ENCODE measurements at places on chromosomes 2 and 18.

GRCh38 chr18:9337873-9338272 is 3.3 kb downstream of the TWSG1 start:
- DNase-seq = no peak

DNA sequence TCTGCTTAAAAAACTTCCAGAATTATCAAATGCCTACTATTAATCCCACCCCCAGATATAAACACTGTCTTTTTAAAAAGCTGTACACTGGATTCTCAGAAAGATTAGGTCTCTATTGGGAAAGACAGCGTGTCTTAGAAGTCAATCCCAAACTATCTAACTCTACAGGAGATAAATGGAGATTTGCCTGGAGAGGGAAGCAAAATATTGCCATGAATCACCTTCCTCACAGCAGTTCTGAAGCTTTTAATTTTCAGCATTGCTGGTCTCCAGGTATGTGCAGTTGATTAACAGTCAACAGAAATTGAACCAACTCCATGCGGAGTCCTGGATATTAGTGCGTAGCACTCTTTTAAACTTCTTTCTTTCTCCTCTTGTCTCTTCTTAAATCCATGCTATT is 122.2 kb downstream of the DSC3 start:
- no peak for DNase-seq

DNA sequence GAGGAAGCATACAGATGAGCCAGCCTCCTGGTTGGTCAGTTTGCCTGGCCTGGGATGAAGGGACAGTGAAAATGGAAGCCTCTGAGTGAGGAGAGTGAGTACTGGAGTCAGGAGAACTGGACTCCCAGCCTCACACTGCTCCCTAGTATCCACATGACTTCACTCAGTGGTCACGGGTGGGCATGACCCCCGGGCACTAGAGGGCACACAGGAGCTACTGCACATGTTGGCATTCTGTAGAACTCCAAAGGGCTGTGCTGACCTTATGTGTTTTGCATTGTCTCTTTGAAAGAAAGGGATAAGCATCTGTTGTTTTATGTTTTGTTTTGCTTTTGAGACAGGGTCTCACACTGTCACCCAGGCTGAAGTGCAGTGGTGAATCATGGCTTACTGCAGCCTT is 23.7 kb downstream of the NCAPH start:
- no peak for DNase-seq

DNA sequence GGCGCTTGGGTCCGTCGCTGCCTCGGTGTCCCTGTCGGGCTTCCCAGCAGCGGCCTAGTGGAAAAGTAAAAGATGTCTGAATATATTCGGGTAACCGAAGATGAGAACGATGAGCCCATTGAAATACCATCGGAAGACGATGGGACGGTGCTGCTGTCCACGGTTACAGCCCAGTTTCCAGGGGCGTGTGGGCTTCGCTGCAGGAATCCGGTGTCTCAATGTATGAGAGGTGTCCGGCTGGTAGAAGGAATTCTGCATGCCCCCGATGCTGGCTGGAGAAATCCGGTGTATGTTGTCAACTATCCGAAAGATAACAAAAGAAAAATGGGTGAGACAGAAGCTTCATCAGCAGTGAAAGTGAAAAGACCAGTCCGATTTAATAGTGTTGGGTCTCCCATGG is 8.0 kb downstream of the HES6 start:
- DNase-seq = no peak

DNA sequence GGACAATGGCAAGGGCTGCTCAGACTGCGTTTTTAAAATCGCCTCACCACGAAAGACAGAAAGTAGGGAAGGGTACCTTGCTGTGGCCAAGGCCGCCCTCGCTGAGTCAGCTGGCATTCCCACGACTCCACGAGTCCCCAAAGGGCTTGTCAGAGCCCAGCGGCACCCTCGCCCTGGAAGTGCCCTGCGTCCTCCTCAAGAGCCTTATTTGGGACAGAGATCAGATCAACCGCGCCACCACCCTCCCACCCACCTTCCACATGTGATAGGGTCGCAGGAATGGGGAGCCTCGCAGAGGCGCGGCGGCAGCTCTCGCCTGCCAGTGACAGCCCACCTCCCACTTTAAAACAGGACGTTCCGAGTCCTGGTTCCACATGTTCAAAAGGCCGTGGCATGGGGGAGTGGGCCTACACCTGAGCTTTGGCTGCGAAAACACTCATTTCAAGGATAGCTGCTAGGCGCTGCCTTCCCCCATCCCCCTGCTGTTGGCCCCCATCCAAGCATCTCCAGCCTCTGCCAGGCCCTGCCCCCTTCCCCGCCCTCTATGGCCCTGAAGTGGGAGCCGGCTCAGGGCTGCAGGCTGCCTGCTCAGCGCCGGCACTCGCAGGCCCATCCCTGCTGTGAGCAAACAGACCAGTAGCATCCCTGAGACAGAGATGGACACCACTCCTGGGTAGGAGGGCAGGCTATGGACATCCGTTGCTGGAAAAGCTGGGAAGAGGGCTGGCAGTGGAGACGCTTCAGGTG is 38.1 kb upstream of the ARHGEF4 start:
- DNase-seq = peak; percentile 62

GRCh38 chr2:207933396-207934065 is 91.8 kb downstream of the PLEKHM3 start:
- no peak for DNase-seq

GRCh38 chr2:233385489-233386044 is 31.3 kb downstream of the DGKD start:
- no peak for DNase-seq

DNA sequence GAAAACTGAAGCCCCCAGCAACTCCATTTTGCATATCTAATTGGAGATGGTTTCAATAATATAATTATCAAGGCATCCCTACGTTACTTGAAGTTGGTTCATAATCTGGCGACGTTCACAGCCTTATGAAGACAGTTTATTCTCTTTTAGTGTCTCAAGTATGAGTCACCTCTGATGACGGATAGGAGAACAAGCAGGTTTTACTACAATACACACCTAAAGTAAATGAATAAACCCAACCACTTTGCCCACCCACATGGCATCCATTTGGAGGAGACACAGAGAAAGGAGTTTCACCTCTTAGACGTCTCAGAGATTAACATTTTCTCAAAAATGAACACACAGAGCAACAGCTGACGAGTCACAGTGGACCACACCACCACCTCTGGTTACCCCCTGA is 40.8 kb downstream of the BCL11A start:
- no peak for DNase-seq

GRCh38 chr18:6370886-6371635 is 43.6 kb downstream of the L3MBTL4 start:
- peak; percentile 92 for DNase-seq

DNA sequence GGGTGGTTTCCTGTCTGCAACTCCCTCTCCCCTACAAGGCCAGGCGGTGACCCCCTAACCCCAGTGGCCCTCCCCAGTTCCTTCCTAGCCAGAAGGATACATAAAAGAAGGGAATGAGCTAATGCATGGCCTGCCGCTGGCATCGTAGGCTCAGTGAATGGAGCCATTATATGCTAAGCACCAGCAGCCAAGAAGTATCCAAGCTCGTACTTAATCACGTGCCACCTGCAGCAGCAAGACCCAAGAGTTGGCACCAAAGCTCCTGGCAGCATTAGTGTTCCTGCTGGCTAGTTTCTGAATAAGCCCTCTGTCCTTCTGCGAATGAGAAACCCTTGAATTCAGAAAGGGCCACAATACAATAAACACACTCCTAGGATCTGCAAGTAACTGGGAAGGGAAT is 4.3 kb downstream of the DBI start:
- no peak for DNase-seq

DNA sequence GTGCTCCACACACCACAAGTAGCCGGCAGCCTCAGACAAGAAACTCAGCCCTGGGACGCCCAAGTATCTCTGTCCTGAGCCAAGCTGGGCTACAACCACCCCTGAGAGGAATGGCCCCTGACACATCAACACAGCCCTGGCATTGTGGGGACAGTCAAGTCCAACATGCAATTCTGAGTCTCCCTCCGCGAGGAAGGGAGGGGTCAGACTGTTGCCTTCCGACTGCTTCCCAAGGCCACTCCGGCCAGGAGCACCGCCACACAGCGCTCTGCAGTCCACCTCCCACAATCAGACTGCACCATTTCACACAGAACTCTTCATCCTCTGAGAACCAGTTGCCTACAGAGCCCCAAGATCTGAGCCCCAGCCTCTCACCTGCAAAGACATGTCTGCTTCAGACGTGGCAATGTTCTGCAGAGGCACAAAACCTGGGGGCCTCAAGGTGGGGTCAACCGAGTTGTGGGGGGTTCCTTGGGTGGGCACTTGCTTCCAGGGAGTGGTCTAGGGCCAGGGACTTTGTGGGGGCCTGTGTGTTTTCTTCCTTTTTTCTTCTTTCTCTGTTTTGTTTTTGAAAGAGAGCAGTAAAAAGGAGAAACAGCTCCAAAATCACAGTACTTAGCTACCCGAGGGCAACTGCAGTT is 76.7 kb upstream of the SALL3 start:
- DNase-seq = no peak

GRCh38 chr2:233186851-233187250 is 64.6 kb upstream of the ATG16L1 start:
- no peak for DNase-seq

DNA sequence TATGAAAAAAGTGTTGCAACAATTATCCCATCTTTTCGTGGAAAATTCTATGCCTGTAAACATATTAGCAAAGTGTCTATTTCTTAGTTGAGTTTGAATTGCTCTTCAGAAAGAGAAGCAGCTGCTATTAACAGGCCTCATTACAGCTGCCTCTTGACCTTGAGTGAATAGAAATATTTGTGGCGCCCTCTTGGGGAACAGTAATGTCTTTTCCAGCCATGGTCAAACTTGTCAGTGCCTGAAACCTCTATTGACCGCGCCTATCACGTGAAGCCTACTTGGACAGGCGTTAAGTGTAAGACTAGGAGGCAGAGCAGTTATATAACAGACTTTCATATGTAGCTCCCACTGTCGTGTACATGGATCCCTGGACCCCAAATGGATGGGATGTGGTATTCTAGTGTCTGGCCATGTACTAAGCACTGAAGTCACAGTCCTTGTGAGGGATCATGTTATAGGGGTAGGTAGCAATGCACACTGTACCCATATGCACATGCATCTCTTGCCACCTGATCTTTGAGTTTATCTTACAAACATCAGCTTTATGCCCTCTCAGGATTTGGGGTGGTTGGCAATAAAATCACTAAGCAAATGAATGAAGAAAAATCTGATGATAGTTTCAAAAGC is 245.0 kb downstream of the PTGR3 start:
- peak; percentile 92 for DNase-seq

- no peak for DNase-seq
Measured at GRCh38 chr2:24972315-24972961, 683 bp upstream of the DNAJC27 start.

GRCh38 chr2:177275743-177276055 is 11.2 kb upstream of the NFE2L2 start:
- DNase-seq = no peak

- DNase-seq = no peak
Measured at GRCh38 chr2:30707304-30707903, 99.8 kb downstream of the CAPN13 start.

DNA sequence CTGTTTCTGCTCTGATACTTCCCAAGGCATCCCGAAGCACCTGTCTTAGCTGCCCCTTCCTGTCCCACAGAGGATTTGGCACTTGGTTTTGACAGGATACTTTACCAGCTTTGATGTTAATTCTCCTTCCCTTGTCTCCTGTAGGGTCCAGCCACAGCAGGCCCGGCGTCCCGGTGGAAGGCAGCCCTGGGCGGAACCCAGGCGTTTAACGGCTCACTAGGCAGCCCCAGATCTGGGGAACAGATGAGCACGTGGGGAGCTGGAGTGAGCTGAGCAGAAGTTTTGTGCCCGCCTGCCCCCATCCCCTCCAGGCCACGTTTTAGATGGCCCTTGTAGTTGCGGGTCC is 11.4 kb downstream of the ANKRD23 start:
- DNase-seq = no peak

GRCh38 chr2:46064396-46064795 is 232.8 kb upstream of the EPAS1 start:
- no peak for DNase-seq

DNA sequence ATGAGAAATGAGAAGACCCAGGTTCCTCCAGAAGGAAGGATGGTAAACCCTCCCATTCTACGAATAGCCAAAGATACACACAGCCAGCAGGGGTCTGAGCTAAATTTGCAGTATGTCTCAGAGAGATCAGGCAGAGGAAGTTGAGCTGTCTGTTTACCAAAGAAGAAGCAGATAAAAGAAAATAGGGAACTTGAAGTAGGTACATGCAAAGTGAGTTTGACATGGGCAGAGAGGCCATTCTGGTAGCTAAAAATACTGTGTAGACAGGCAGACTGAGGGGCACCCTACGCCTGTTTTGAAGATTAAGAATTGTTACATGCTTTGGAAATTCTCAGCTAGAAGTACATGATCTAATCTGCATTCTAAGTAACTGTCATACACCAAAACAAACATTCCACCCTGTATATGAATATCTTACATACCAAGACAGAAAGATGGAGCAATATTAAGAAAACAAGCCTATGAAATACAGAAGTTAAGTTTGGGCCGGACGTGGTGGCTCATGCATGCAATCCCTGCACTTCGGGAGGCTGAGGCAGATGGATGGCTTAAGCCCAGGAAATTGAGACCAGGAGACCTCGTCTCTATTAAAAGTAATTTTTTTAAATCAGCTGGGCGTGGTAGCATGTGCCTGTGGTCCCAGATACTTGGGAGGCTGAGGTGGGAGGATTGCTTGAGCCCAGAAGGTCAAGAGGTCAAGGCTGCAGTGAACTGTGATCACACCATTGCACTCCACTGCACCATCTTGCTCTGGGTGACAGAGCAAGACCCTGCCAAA is 157.9 kb downstream of the ANKRD44 start:
- no peak for DNase-seq

DNA sequence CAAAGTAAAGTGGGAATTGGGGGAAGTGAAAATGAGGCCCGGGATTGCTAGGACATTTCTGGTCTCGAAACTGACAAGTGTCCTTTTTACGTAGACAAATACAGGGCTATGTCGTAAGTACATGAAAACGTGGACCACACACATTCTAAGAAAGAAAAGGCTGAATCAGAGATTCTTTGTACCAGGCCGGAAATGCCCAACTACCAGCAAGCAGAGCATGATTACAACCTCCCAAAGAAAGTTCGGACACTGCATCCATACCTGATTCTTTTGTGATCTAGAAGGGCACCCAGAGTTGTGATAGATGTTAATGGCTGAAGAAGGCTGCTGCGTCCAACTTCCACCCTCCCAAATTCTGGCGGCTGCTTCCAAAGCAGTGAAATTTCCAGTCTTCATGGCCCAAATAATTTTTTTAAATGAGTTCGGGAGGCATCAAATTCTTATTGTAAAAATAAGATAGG is 1.7 kb downstream of the RBMS1 start:
- no peak for DNase-seq

GRCh38 chr2:100924122-100924519 is 78.0 kb upstream of the RPL31 start:
- DNase-seq = no peak

DNA sequence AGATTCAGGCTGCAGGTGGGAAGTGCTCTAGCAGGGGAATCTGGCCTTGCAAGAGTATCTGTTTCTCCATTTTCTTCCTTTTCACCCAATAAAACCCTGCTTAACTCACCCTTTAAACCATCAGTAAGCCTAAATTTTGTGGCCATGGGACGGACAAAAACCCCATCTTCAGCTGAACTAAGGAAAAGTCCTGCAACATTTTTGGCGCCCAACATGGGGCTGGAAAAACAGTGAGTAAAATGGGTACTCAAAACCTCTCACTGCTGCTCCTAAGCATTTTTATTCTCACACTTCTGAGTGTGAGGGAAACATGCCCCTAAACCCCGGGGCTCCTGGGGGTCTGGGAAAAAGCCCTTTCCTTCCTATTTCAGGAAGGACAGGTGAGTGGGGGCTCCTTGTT is 414.3 kb downstream of the ZNF804A start:
- DNase-seq = no peak
